ENCODE measurements at places on chromosomes 5 and 9. TPM values are rescaled to one million over a fixed set of nuclear protein-coding genes. Genes with fewer than 3 reads are reported as not detected.

Gene LECT2
- not detected for total RNA-seq

- DNase-seq: no peak
Measured at GRCh38 chr9:80619356-80619755, 1047.6 kb downstream of the TLE4 start.

DNA sequence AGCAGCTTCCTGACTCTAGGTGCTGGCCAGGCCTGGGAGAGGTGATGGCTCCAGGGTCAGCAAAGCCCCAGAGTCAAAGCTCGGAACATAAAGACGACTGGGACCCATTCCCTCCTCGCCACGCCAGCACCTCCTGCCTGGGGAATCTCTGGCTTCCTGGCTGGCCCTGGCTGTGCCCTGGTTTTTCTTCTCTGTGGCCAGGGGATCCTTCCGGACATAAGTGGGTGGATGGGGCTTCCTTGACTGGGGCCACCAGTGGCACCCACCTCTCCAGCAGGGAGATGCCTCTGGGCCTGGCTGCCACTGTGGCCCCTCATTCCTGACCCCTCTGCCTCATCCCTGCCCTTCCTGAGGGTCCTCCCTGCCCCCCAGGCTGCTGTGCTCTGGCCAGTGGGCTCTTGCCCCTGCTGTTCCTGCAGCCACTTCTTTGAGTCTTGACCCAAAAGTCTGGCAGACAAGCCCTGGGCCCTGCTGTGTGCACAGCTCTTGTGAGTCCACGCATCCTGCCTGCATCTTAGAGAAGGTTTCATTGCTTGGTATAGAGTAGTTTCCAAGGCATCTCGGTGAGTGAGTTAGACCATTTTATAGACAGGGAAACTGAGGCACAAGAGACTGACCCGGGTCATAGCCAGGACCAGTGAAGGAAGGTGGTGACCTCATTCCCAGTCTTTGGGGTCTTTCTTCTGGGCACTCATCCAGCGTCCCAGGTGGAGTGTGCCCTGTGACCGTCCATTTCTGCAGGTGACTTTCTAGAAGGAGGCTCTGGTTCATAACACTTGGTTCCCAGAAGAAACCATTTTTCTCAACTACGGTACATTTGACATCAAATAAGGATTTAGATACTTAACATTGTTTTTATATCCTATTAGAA, 17.3 kb upstream of the LPCAT1 start:
- DNase-seq: peak; percentile 48

GRCh38 chr9:131982671-131983239, 96.9 kb downstream of the MED27 start:
- no peak for DNase-seq

Gene ADAMTS19
- not detected for total RNA-seq

DNA sequence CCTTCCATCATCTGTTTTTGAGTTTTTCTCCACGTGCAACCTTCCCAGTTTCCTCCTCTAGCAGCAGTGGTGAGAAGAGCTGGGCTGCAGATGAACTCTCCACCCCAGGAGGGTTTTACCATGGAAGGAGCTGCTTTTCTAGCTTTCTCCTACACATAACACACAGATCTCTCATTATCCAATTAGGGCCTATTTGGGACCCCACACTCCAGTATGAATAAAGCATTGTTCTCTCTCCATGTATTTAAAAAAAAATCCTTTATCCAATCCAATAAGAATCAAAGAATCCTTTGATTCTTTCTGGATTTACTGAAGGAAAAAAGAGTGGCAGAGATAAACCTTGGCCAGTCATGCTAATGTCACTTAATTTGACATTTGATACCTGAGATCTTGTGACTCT, 31.6 kb upstream of the NAA35 start:
- DNase-seq: no peak

- no peak for DNase-seq
Measured at GRCh38 chr5:176320577-176320976, 41.0 kb downstream of the KIAA1191 start.

- no peak for DNase-seq
Measured at GRCh38 chr5:171979606-171980005, 26.8 kb downstream of the FBXW11 start.

Gene RLN2
- total RNA-seq: not detected

- no peak for DNase-seq
Measured at GRCh38 chr5:23930985-23931384, 423.6 kb downstream of the PRDM9 start.

GRCh38 chr5:151628112-151628823, 37.1 kb upstream of the FAT2 start:
- no peak for DNase-seq

Gene PITX1
- 1.4 TPM for total RNA-seq

- no peak for DNase-seq
Measured at GRCh38 chr9:127209948-127210640, 54.5 kb upstream of the GARNL3 start.

Gene OTP
- total RNA-seq: not detected
